ENCODE measurements at places on chromosomes 13 and 19.

DNA sequence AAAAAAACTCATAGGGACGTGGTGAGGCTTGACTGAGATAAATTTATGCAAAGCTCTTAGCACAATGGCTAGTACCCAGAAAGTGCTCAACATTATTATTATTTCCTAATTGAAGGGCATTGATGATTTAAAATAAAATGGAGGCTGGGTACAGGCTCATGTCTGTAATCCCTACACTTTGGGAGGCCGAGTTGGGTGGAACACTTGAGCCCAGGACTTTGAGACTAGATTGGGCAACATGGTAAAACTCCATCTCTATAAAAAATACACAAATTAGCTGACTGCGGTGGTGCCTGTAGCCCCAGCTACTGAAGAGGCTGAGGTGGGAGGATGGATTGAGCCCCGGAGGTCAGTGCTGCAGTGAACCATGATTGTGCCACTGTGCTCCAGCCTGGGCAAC is 49.6 kb downstream of the LRCH1 start:
- peaks cover 12% of the 10 kb centered on the region for H3K4me1 ChIP-seq
- no peak for DNase-seq
- no peak overlapping the region for H3K27ac ChIP-seq
- H3K36me3 ChIP-seq: no peaks in the 10 kb centered on the region
- no peak overlapping the region for H3K4me3 ChIP-seq
- no peaks in the 10 kb centered on the region for H3K27me3 ChIP-seq

DNA sequence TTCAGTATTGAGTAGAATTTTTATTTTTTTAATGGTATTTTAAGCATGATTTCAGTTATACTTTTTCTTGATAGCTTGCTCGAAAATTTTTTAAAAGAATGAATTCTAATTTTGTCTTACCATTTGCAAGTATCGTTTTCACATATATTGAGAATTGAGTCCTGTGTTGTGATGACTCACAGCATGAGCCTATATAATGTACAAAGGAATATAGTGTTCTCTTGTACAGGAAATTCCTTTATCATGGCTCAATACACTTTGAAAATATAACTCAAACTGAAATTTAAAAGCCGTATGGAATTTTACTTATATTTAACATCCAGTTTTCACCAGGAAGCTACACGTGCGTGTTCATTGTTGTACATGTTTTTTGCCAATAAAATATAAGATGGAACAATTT is 161.1 kb upstream of the TMTC4 start:
- H3K36me3 ChIP-seq: no peaks in the 10 kb centered on the region
- H3K4me1 ChIP-seq: no peaks in the 10 kb centered on the region
- H3K27me3 ChIP-seq: no peaks in the 10 kb centered on the region
- H3K4me3 ChIP-seq: no peak overlapping the region

DNA sequence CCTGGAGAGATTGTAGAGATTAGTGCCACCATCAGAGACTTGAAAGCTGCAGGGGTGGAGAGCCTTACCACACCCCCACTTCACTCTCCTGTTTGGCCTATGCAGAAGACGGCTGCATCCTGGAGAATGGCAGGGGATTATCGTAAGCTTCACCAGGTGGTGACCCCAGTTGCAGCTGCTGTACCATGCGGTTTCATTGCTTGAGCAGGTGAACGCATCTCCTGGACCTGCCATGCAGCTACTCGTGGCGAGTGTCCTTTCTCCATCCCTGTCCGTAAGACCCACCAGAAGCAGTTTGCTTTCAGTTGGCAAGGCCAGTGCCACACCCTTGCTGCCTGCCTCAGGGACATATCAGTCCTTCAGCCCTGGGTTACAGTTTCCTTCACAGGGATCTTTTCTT is 21.2 kb downstream of the PPP5C start:
- no peaks in the 10 kb centered on the region for H3K4me1 ChIP-seq
- 0 out of 2 replicates have a peak, but pooled peaks cover 2% of the 10 kb centered on the region for H3K36me3 ChIP-seq
- no peak for DNase-seq
- H3K27me3 ChIP-seq: no peaks in the 10 kb centered on the region
- H3K4me3 ChIP-seq: no peak overlapping the region

DNA sequence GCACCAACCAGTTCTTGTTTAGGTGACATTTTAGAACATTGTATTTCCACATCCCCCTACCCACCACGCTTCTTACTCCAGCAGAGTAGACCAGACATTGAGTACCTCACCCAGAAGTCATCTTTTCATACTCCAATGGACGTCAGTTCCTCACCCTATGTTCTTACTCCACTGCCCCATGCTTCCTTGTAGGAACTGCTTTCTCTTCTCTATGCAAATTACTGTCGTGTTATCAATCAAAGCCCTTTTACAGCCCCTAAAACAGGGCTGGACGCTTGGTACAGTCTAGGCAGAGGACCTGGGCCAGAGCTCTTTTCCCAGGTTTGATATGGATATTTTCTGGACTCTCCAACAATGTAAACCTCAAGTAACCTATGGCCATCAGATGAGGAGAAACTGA is 58.2 kb downstream of the USP12 start:
- no peaks in the 10 kb centered on the region for H3K4me1 ChIP-seq
- no peak overlapping the region for H3K4me3 ChIP-seq
- no peaks in the 10 kb centered on the region for H3K27me3 ChIP-seq
- DNase-seq: no peak
- H3K27ac ChIP-seq: no peak overlapping the region

All from MM.1S (cell line).